NCI-H2171 (cell line): ENCODE measurements at places on chromosomes 7 and 10.

GRCh38 chr10:107616463-107617410 is 452.2 kb upstream of the SORCS1 start:
- DNase-seq, result no peak

- no peak for DNase-seq
Measured at GRCh38 chr7:157819455-157819807, 482.6 kb downstream of the DNAJB6 start.

GRCh38 chr7:30910411-30911073 is 1.1 kb upstream of the AQP1 start:
- DNase-seq, result no peak

- no peak for DNase-seq
Measured at GRCh38 chr10:29643771-29644501, 9.2 kb upstream of the SVIL start.

DNA sequence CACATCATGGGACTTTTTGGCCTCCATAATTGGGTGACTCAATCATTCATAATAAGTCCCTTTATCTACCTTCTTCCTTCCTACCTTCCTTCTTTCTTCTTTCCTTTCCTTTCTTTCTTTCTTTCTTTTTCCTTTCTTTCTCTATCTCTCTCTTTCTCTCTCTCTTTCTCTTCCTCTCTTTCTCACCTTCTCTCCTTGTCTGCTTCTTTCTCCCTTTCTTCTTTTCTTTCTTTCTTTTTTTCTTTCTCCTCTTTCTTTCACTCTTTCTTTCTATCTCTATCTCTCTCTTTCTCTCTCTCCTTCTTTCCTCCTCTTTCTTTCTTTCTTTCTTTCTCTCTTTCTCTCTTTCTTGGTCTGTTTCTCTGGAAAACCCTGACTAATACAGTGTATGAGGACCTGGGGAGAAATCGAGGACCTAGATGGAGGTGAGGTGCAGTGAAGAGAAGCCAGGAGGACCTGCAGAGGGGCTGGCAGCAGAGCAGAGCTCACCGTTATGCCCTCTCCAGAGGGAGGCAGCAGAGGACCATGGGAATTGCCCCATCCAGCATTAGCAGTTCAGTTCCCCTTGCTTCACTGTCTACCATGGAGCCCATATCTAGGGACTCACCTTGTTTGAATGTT is 52.7 kb upstream of the BTRC start:
- DNase-seq, result no peak
